Right ventricle myocardium superior (tissue), 1 donor: ENCODE measurements at places on chromosomes 13 and 19.

DNA sequence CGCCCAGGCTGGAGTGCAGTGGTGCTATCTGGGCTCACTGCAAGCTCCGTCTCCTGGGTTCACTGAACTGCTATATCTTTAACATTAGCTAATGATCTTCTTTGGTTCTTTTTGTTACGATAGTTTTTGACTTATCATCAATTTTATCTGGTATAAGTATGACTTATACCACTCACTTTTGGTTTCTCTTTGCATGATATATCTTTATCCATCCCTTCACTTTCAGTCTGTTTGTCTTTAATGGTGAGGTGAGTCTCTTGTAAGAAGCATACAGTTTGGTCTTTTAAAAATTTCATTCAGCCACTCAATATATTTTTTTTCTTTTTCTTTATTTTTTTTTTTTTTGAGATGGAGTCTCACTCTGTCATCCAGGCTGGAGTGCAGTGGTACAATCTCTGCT lies 58.4 kb downstream of the ADGRE1 start:
- no peak for DNase-seq

- peak; percentile 43 for DNase-seq
Observed at GRCh38 chr19:46599716-46600373, 1.3 kb upstream of the CALM3 start.

DNA sequence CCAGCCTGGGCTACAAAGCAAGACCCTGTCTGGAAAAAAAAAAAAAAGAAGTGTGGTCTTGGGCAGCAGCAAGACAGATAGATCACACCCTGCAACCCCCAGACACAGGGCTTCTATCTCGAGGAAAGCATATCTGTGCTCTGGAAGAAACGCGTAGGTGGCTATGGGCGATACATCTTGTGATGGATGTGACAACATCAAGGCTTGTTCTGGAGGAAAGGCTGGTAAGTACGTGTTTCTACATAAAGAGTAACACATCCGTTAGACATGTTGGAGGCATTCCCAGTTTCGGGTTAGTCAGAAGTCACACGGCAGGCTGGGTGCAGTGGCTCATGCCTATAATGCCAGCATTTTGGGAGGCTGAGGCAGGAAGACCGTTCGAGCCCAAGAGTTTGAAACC lies 6.6 kb upstream of the DHDH start:
- DNase-seq: no peak

DNA sequence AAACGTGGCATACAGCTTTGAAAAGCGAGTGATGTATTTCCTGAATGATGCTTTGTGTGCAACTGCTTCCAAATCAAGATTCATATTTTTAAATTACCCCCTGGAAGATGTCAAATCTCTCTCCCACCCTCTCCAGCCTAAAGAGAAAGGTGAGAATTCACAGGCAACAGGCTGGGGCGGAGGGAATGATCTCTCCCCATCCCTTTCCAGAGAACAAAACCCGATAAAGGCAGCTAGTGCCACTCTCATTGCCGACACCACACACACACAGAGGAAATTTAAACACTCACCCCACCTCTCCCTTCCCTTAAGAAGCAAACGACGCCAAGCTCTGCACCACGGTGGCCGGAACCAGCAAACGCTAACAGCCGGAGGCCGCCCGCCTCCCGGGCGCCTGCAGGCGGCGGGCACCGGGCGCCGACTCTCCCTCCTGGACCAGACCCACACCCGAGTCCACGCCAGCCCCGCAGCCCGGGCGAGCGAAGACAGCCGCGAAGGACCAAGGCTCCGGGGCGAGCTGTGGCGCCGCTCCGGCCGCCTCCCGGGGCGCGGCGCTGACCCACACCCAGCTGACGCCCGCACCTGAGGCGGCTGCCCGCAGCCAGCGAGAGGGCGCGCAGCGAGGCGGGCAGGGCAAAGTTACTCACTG lies 477 bp downstream of the LNX2 start:
- DNase-seq: no peak

DNA sequence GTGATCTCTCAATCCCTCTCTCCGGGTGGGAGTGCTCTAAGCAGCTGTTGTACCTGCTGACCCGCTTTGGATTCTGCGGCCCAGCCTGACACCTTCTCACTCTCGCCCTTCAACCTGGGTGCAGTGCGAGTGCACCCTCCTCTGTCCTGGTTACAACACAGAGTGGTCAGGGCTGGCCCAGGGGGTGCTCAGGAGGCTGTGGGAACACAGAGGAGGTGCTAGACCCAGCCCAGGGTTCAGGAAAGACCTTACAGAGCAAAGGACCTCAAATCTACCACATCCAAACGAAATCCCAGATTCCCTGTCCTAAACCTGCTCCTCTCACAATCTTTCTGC lies 23.7 kb downstream of the ZNF175 start:
- no peak for DNase-seq

DNA sequence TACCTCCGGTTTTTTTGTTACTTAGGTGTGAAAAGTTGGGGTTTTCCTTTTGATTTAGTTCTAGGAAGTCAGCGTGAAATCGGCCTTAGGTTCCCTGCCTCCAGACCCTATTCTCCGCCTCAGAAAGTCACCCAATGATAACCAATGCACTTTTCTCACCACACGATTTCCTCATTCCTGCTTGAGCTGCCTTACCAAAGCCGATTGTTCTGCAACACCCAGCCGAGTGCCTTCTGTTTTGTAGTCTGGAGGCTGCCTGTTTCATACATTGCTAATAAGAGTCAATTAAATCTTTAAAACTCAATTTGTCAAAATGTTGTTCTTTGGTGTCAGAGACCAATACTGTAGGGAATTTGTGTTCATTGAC lies 39.7 kb downstream of the GJA3 start:
- DNase-seq: no peak

DNA sequence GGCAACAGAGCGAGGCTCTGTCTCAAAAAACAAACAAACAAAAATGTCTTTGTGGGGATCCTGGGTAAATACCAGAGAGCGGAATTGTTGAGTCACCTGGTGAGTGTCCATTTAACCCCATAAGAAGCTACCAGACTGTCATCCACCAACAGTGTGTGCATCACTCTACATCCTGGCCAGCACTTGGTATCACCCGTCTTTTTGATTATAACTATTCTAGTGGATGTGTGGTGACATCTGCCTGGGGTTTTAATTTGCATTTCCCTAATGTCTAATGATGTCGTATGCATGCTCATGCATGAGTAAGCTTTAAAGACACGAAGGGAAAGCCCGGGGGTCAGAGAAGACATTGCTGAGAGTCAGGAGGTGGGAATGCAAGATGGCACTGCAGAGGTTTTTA lies 126.7 kb upstream of the MRI1 start:
- no peak for DNase-seq

DNA sequence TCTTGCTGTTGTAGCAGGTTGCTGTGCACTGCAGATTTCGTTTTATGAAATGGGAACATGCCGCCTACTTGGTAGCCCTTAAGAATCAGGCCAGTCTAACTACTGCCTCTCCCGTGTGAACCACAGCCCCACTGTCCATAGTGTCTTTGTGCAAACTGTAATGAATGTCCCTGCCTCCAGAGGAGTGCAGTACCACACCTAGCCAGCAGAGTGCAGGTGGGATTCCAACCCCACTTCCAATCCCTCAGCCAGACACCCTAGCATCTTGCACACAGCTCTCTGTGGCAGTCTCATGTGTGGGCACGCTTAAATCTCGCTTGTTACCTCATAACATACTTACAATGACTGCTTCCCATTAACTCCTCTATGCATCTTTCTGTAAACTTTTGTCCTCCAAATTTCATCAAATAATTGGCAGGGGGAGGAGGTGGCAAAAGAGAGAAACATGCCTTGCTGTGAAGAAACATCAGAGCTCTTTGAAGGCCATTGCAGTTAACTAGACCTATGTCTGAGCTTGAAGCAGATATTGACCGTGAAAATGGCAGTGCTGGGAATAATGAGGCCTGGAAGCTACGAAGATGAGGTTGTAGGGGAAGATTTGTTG lies 47.2 kb downstream of the ZAR1L start:
- no peak for DNase-seq

GRCh38 chr19:49677901-49678674 lies 1.0 kb downstream of the PRMT1 start:
- peak; percentile 85 for DNase-seq

DNA sequence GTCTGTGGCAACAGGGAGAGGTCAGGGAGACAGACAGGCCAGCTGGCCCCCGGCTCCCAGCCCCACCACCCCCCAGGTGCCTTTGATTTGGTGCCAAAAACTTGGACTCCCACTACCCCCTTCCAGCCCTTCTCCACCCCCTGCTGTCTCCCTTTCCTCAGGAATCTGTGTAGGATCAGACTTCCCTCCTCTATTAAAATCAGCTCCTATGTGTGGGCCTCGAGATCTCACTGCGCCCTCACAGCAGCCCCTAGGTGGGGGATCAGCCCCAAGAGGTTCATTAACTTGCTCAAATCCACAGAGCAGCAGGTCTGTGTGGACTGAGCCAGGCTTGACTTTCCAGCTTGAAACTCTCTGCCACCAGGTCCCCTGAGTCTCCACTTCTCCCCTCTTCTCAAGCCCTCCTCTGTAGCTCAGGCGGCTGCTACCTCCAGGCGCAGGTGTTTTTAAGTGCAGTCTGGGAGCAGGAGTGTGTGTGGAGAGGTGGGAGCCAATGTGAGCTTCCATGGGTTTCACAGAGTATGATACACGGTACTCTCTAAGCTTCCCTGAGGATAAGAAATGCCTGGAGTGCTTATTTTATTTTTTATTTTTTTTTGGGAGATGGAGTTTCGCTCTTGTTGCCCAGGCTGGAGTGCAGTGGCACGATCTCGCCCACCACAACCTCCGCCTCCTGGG lies 1.7 kb downstream of the GAPDHS start:
- no peak for DNase-seq

- DNase-seq: no peak
Observed at GRCh38 chr19:43574424-43575155, 737 bp downstream of the XRCC1 start.

- DNase-seq: no peak
Observed at GRCh38 chr19:50590191-50590590, 22.0 kb upstream of the LRRC4B start.

DNA sequence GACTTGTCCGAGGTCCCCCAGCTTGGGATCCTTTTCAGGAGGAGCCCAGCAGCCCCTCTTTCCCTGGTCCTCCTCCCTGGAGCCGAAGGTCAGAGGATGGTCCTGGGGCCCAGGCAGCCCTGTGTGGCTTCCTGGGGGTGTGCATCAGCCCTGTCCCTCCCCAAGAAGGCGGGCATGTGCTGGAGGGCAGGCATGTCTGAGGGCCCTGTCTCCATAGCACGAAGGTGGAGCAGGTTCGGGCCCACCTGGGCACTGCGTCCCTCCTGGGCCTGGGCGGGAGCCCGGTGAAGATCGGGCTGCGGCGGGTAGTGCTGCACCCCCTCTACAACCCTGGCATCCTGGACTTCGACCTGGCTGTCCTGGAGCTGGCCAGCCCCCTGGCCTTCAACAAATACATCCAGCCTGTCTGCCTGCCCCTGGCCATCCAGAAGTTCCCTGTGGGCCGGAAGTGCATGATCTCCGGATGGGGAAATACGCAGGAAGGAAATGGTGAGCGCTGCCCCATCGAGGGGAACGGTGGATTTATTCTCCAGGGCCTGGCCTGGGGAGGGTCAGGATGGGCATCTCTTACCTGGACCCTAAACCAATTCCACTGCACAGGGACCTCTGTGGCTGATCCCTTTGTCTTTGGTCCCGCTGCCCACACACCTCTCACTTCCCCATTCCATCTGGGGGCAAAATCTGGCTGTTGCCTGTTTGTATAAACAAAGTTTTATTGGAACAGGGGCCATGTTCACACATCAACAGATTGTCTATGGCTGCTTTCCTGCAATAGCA lies 10.9 kb downstream of the TIMM13 start:
- DNase-seq: no peak

GRCh38 chr19:45821103-45821521 lies 6.0 kb upstream of the RSPH6A start:
- no peak for DNase-seq

DNA sequence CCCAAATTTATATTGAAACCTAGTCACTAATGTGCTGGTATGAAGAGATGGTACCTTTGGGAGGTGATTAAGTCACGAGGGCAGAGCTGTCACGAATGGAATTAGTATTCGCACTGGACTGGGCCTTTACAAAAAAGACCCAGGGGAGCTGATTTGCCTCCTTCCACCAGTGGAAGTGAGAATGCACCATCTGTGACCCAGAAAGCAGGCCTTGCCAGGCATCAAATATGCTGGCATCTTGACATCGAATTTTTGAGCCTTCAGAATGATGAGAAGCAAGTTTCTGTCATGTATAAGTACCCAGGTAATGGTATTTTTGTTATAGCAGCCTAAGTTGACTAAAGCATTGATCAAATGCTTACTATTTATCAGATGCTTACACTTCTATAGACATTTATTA lies 373.6 kb downstream of the FGF14 start:
- DNase-seq: no peak

DNA sequence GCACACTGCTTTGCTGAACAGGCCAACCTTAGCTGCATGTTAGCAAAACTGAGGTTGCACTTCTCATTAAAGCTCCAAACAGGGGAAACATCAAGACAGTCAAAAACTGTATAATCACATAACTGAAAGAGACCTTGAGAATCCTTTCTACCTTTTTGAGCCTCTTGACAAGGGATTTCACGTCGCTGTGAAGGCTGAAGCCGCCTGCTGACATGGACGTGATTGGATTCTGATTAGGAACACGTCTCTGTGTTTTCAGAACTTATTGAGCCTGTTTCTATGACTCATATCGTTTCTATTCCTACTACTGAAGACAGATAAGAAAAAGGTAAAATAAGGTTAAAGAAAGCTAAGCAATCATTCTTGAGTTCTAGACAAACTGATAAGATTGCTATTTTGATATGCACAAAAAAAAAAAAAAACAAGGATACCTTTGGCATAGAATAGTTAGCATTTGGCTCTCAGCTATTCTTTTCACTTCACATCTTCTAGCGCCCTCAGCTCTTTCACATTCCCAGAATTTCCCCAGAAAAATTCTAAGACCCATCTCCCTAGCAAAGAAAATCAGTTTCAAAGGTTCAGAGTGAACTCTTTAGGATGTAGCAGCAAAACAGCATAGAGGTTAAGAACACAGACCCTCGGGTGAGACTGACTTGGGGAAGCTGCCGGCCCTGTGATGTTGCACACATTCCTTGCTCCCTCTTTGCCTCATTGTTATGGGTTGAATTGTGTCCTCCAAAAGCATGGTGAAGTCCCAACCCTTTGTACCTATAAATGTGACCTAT lies 81.6 kb downstream of the DOCK9 start:
- DNase-seq: no peak

GRCh38 chr13:73696713-73697112 lies 437.5 kb downstream of the KLF12 start:
- DNase-seq: no peak

DNA sequence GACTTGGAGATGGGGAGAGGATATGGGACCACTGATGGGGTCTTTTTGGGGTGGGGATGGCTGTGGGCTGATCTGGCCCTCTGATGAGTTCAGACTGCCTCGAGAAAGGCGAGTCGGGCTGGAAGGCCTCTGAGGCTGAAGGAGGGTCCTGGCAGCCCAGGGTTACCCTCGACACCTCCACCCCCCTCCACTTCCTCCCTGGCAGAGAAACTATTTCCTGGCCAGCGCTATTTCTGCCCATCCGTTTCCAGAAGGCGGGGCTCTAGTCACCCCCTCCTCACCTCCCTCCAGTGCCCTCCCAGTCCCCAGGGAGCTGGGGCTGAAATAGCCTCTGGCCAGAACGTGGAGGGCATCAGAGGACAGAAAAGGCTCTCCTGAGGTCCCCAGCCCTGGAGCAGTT lies 9.7 kb downstream of the EXOC3L2 start:
- DNase-seq: no peak
